ENCODE measurements at places on chromosomes 2 and 18.

DNA sequence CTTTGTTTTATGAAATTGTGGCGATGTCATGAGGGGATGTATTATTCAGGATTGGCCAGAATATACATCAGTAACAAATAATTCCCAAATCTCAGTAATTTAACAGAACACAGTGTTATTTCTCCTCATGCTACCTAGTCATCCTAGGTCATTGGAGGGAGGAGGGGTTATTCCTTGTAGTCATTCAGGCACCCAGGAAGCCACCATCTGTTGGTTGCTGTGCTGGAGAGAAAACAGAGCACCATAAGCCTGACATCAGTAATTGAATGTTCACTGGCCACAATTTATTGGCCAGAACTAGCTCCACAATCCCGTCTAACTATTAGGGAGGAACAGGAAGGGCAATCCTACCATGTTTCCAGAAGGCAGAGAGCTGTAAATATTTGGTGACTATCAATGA, 303.5 kb upstream of the CELF4 start:
- DNase-seq, result no peak

- DNase-seq, result no peak
Observed at GRCh38 chr2:13240789-13241487, 524.2 kb downstream of the TRIB2 start.

DNA sequence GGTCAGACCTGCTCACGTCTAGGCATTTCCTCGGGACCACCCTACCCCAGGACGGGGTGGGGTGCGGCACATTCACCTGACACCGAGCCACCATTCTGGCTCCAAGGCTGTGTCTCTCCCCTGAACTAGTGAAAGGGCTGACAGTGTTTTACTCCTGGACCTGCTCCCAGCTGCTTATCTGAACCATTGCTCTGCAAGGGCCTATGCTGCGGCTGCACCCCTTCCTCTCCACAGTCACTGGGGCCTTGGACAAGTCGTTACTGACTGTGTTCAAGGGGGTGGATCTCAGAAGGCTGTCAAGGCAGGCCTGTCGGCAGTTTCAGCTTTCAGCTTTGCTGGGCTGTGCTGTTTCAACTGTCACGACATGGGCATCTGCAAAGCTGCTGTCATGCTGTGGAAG, 11.7 kb downstream of the CREG2 start:
- no peak for DNase-seq

DNA sequence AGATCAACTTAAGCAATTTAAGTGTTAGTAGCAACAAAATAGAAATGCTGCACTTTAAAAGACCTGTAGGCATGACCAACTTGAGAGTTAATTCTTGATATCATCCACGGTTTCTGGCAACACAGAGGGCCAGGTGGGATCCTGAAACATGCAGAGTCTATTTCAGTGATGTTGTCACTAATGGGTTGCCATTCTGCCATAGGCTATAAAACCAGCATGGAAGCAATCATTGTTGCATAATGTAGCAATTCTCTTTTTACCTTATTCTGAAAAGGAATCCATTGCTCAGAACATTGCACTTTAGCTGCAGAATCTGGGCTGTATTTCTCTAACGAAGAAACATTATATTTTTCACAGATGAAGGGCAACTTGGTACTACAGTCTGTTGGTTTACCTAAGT, 53.9 kb upstream of the CD302 start:
- no peak for DNase-seq

- DNase-seq, result no peak
Observed at GRCh38 chr2:163664610-163665009, 71.2 kb downstream of the FIGN start.

GRCh38 chr2:120881981-120882788, 146.5 kb downstream of the GLI2 start:
- no peak for DNase-seq

DNA sequence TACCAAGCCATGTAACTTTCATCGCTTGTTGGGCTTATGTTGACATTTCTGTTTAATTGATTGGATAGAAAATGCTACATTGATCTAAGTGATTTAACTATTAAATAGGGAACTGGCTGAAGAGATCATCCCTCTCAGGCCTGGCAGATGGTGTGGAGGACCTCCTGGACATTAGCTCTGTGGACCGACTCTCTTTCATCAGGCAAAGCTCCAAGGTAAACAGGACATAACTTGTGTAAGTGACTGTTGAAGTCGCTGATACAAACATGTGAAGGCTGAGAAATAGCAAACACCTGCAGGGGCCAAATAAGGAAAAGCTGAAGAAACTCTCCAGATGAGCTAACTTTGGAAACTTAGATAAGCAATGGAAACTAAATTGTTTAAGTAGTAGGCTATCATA, 68.8 kb downstream of the UNC80 start:
- no peak for DNase-seq

DNA sequence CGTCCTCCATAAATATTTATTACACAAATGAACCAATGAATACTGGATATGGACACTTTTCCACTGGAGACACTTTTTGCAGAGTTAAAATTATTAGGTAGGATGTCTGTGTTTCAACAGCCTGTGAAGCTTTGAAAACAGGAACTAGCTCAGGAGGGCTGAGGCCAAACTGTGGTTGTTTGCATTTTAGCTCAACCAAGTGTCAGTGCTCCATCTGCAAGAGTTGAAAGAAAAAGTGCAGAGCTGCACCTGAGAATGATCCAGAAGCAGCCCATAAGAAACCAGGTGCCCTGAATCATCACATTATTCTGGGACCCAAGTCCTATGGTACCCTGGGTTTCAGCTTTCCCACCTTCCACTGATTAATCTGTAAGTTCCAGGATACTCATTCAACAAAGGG, 180.4 kb downstream of the TRIB2 start:
- no peak for DNase-seq

- DNase-seq, result no peak
Observed at GRCh38 chr2:209663139-209663538, 108.5 kb upstream of the UNC80 start.

DNA sequence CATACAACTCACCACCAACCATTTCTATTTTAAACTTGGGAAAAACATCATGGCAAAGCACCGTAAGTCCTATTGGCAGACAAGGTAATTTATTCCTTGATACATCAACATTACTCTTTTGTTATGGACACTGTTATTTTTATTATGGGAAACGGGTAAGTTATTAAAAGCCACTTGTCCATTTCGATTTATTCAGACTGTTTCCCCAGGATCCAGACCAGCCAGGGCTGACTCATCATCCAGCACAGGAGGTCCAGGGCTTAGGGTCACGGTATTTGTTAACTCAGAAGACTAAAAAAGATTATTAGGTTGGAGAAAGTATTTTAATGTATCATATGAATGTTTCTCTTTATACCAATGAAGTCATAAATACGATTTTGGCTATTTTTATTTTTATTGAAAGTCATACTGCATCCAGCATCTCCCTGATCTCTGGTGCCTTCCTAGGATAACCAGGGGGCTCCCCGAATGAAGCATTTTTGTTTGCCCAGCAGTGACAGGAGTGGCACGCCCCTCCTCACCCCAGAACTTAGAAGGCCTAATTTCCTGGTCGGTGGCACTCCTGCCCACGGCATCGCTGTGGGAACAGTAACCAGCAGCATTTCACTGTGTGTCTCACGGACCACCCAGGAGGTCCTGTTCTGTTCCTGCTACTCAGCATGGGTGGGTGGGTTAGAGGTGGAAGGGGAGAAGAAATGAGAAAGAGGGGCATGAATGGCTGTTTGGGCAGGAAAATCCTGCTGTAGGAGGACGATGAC, 446.1 kb downstream of the EIPR1 start:
- DNase-seq, result no peak

DNA sequence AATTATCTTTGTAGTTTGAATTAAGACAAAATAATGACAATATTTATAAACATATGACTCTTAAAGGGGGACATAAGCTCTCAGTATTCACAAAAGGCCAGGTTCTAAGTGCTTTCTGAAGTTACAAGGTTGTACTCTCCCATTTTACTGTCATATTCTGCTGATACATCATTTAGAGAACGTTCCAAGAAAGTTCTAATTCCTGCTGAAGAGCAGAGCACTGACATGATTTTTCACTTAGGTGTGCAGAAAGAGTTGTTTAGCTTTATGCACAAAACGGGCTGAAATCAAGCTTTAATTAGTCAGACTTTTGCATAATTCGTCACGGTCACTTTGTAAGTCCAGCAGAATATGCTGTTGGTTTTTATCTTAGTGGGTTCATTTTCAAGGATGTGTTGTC, 37.3 kb downstream of the ADAM23 start:
- DNase-seq, result no peak

DNA sequence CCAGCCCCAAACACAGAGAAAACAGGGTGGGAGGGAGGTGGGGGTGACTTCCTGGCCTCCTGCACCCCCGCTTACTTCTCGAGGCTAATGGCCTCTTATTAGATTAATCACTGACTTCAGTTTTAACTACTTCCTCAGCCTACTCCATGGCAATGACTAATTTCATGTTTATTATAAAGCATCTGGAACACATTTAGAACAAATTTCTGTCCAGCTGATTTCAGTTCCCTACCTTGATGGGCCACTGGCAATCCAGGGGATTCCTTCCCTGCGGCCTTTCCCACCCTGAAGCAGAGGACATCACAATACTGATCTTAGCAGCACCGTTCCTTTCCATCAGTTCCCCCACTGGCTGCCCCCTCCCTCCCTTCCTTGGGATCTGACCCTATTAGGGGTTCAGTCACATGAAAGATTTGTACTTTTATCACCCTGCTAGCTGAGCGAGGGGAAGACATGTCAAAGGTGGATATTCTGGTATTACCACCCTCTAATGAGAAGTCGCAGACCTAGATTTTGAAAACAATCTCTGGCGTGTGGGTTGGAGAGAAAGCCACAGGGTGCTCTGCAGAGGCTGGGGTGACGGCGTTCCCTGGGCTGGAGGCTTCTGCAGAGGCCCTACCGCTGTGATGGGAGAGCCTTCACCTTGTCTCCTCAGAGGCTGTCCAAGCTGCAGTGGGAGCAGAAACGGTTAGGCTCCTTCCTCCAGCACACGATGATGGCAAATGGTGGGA, 67.6 kb downstream of the KIAA2012 start:
- DNase-seq, result no peak

DNA sequence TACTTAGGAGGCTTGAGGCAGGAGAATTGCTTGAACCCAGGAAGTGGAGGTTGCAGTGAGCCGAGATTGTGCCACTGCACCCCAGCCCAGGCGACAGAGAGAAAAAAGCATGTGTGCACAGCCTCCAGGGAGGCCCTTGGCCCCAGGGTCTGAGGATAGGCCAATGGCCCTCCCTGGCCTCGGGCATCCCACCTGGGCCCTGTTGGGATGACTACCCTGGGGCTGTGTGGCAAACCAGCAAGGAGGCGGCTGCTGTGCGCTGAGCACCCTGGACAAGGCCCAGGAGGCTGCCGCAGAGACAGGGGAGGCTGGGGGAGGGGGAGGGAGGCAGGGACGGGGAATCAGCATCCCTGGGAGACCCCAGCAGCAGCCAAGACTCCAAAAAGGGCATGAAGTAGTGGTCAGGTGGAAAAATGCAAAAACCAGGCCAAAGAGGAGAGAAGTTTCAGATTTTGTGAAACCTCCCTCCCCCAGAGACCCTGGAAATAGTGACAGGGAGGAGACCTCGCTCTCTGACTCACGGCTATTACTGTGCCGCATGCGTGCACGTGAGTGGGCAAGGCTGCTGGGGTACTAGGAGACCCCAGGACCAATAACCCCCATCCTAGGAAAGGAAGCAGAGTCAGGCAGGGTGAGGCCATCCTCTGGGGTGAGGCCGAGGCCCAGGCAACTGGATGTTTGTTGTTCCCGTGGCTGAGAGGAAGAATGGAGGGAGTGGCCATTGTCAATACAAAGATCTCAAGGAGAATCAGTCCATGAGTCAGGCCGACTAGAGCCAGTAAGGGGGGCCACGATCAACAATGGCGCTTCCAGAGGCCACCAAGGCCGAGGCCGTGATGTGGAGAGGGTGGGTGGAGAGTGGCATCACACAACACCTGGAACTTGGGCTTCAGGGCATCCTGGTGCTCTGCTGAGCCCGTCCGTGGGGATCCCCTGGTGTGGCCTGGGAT, 16.0 kb upstream of the B3GNT7 start:
- peak; percentile 68 for DNase-seq

DNA sequence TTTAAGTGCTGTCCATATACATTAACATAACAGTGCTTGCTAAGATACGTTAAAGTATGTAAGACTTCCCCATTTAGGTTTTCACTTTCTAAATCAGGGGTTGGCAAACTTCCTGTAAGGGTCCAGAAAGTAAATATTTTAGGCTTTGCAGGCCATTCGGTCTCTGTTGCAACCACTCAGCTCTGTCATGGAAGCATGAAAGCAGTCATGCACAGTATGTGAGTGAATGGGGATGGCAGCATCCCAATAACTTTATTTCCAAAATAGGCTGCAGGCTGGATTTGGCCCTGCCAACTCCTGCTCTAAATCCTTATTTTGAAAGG, 128.7 kb downstream of the PLA2R1 start:
- DNase-seq, result no peak

GRCh38 chr2:19022334-19022733, 336.1 kb downstream of the OSR1 start:
- DNase-seq, result no peak

GRCh38 chr2:105418522-105418921, 19.7 kb upstream of the FHL2 start:
- DNase-seq, result no peak

- no peak for DNase-seq
Observed at GRCh38 chr2:125567100-125567499, 1088.9 kb upstream of the GYPC start.

GRCh38 chr2:158730621-158731140, 64.4 kb upstream of the DAPL1 start:
- no peak for DNase-seq

DNA sequence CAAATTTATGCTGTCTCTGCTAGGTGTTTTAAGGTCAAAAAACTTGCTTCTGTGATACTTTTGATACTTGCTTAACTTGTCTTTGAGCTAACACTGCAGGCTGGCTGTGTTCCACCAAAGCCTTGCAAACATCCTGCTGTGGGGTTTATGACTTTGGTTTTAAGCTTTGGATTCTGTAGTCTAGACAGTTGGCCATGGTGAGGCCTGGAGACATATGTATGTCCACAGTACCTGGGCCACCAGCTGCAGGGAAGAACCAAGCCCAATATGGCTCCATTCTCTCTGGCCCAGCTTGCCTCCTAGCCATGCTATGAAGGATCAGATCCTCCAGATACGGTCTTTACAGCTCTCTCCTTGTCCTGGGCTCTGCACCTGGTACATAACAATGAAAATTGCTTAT, 113.9 kb downstream of the INO80D start:
- DNase-seq, result peak; percentile 59

GRCh38 chr2:151765760-151766410, 31.6 kb upstream of the NEB start:
- DNase-seq, result no peak

GRCh38 chr2:134120733-134121630, 132.9 kb upstream of the MGAT5 start:
- DNase-seq, result peak; percentile 75

Data from small intestine (tissue), 16 donors.